Upper lobe of right lung (tissue), 1 donor: ENCODE measurements at places on chromosomes 1 and 21. TPM values are rescaled to one million over a fixed set of nuclear protein-coding genes. Genes with fewer than 3 reads are reported as not detected.
A peak's percentile ranks its signal among the peaks of the same experiment; 100 is the strongest.

DNA sequence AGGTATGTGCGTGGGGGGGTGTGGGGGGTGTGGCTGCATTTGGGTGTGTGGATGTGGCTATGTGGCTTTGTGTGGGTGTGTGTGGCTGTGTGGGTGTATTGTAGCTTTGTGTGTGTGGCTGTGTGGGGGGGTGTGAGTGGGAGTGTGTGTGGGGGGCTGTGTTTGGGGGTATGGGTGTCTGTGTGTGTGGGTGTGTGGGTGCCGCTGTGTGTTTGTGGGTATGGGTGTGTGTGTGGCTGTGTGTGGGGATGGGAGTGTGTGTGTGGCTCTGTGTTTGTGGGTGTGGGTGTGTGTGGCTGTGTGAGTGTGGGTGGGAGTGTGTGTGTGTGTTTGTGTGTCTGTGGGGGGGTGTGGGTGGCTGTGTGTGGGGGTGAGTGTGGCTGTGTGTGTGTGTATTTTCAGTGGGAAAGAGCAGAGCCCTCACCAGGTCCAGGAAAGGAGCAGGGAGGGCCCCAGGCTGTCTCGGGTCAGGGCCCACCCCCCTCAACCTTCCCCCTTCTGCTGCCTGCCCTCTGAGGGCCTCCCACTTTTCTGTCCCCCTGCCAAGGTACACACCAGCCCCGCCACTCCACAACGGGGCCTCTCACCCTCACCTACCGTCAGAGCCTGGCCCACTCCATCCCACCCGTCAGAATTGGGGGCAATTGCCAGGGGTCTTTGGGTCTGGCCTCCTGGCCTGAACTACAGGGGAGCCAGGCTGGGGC, 1.9 kb upstream of the COL8A2 start:
- peaks cover 9% of the 10 kb centered on the region for H3K4me1 ChIP-seq
- H3K27me3 ChIP-seq, result no peaks in the 10 kb centered on the region
- no peak for DNase-seq
- no peak overlapping the region for H3K4me3 ChIP-seq

GRCh38 chr1:156876281-156876680, 15.6 kb downstream of the NTRK1 start:
- H3K27me3 ChIP-seq, result peaks cover 5% of the 10 kb centered on the region
- H3K27ac ChIP-seq, result no peak overlapping the region
- H3K4me1 ChIP-seq, result no peaks in the 10 kb centered on the region
- H3K4me3 ChIP-seq, result no peak overlapping the region
- no peaks in the 10 kb centered on the region for H3K36me3 ChIP-seq
- DNase-seq, result no peak

- no peaks in the 10 kb centered on the region for H3K4me1 ChIP-seq
- no peak overlapping the region for H3K27ac ChIP-seq
- H3K36me3 ChIP-seq, result no peaks in the 10 kb centered on the region
- no peaks in the 10 kb centered on the region for H3K27me3 ChIP-seq
Measured at GRCh38 chr1:221543529-221544120, 198.3 kb downstream of the DUSP10 start.

S100A3 gene
- total RNA-seq, result 1.3 TPM

DNA sequence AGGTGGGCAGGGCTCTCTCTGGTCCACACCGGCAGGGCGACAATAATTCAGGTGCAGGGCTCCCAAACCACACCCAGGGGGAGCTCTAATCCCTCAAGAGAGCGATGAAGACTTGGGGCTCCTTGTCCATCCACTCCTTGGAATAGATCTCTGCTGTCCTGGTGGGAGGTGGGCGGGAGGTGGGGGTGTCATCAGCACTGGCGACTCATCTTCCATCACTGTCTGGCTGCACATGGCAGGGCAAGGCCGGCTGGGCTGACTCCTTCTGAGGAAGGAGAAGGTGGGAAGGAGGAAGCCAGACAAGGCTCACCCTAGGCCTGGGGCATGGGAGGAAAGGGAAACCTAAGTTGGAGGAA, 29.3 kb downstream of the TNNT2 start:
- no peak overlapping the region for H3K27ac ChIP-seq
- peak; percentile 67 for DNase-seq
- H3K27me3 ChIP-seq, result no peaks in the 10 kb centered on the region
- no peaks in the 10 kb centered on the region for H3K36me3 ChIP-seq
- no peak overlapping the region for H3K4me3 ChIP-seq
- no peaks in the 10 kb centered on the region for H3K4me1 ChIP-seq

DNA sequence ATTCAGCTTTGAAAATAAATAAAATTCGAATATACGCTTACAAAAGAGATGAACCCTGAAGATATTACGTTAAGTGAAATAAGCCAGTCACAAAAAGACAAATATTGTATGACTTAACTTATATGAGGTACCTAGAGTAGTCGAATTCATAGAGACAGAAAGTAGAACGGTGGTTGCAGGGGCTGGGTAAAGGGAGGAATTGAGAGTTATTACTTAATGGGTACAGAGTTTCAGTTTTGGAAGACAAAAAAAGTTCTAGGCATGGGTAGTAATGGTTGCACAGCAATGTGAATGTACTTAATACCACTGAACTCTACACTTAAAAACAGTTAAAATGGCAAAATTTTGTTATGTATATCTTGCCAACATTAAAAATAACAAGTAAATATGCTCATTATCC, 48.6 kb upstream of the ZNHIT6 start:
- no peaks in the 10 kb centered on the region for H3K4me1 ChIP-seq
- no peak overlapping the region for H3K4me3 ChIP-seq

ZNF669 gene
- 8.9 TPM for total RNA-seq

DNA sequence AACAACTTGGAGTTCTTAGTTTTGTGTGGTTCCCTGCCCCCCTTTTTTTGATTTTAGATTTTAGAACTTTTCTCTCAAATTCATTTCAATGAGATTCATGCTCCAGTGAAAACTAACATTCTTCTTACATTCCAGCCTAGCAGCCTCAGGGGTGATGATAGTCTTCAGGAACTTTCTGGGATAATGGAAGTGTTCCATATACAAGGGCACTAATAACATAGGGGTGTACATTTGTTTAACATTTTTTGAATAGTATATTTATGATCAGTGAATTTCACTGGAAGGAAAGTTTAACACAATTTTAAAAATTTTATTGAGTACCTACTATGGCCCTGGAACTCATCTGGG, 61.4 kb upstream of the ZNF648 start:
- no peaks in the 10 kb centered on the region for H3K27me3 ChIP-seq
- peaks cover 3% of the 10 kb centered on the region for H3K4me1 ChIP-seq
- no peak overlapping the region for H3K4me3 ChIP-seq
- DNase-seq, result no peak
- H3K27ac ChIP-seq, result no peak overlapping the region

GBP2 gene
- total RNA-seq, result 40.8 TPM

GRCh38 chr1:10217748-10218441, 7.5 kb downstream of the KIF1B start:
- H3K27me3 ChIP-seq, result no peaks in the 10 kb centered on the region
- H3K27ac ChIP-seq, result no peak overlapping the region
- H3K4me3 ChIP-seq, result no peak overlapping the region
- peaks cover 49% of the 10 kb centered on the region for H3K4me1 ChIP-seq
- no peak for DNase-seq

HIVEP3 gene
- 16.6 TPM for total RNA-seq

DNA sequence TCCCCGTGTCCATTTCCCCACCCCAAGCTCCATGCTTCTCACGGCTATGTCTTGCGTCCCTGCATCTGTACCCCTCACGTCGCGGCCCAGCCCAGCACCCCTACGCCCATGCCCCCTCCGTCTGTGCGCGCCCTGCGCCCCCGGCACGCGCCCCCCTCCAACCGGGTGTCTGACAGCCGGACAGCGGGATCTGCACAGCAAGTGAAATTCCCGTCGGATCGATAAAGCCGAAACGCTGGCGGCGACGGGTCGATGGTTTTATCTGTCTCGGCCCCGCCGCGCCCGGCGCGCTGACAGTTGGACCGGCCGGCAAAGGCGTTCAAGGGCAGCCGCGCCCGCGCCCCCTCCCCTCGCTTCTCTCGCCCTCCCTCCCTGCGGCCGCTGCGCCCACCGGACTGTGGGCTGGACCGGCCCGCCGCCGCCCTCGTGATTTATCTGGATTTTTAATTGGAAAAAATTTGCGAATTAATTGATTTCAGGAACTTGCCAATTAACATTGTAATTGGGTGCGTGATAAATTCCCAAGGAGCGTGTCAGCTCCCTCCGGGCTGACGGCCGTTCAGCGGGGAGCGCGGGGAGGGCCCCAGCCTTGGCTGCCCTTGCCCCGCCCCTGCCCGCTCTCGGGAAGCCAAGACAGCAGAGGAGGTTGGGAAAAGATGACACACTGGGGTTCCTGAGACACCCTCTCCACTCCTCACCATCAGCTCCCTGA, 57.1 kb downstream of the TMEM53 start:
- no peaks in the 10 kb centered on the region for H3K36me3 ChIP-seq
- no peak overlapping the region for H3K27ac ChIP-seq
- H3K4me3 ChIP-seq, result peak overlapping the region; percentile 21
- no peaks in the 10 kb centered on the region for H3K4me1 ChIP-seq
- no peaks in the 10 kb centered on the region for H3K27me3 ChIP-seq
- no peak for DNase-seq

GRCh38 chr1:247905910-247906503, 10.6 kb downstream of the OR2W3 start:
- H3K36me3 ChIP-seq, result no peaks in the 10 kb centered on the region
- H3K4me3 ChIP-seq, result peak overlapping the region; percentile 38
- no peaks in the 10 kb centered on the region for H3K27me3 ChIP-seq
- no peaks in the 10 kb centered on the region for H3K4me1 ChIP-seq
- DNase-seq, result no peak

- no peaks in the 10 kb centered on the region for H3K27me3 ChIP-seq
- H3K36me3 ChIP-seq, result no peaks in the 10 kb centered on the region
- no peak for DNase-seq
- H3K27ac ChIP-seq, result no peak overlapping the region
Measured at GRCh38 chr1:223466151-223466550, 72.9 kb downstream of the CCDC185 start.

DNA sequence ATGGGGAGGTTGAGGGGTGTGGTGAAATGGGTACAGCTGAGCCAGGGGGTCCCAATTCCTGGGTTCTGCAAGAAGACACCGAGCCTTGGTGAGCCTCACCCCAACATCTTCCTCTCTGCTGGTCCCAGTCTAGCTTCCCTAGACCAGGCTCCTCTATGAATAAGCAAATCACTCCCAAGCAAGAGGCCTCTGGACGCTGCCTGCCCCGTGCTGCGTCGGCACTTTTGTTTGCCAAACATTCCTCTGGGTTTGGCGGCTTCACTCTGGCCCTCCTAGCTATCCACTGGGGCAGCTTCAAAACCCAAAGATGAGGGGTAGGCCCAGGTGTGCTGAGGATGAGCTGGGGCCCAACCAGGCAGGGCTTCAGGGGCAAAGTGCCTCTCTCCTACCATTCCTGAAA, 137.1 kb upstream of the CD34 start:
- H3K4me3 ChIP-seq, result no peak overlapping the region
- peak overlapping the region; percentile 72 for H3K27ac ChIP-seq
- no peak for DNase-seq
- no peaks in the 10 kb centered on the region for H3K27me3 ChIP-seq

ZFYVE9 gene
- 23.9 TPM for total RNA-seq

DNA sequence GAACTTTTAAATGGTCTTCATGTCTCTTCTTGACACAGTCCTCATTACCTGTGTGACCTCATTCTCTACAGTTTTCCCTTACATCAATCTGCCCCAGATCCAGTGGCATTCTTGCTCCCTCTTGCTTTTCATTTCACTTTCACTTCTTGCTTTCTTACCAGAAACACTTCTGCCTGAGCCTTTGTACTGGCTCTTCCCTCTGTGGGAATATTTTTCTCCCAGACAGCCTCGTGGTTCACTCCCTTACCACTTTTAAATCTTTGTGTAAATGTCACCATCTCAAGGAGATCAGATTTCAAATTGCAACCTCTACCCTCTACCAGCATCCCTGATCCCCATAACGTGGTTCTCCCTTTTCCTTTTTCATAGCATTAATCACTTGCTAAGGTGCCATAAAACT, 73.2 kb downstream of the DISC1 start:
- no peak overlapping the region for H3K27ac ChIP-seq
- no peaks in the 10 kb centered on the region for H3K27me3 ChIP-seq
- no peaks in the 10 kb centered on the region for H3K36me3 ChIP-seq
- DNase-seq, result no peak

- no peaks in the 10 kb centered on the region for H3K36me3 ChIP-seq
- no peak for DNase-seq
- no peaks in the 10 kb centered on the region for H3K27me3 ChIP-seq
- no peak overlapping the region for H3K27ac ChIP-seq
- H3K4me3 ChIP-seq, result no peak overlapping the region
- H3K4me1 ChIP-seq, result no peaks in the 10 kb centered on the region
Measured at GRCh38 chr1:225113265-225113664, 183.8 kb downstream of the DNAH14 start.

GRCh38 chr1:94067196-94067595, 53.8 kb downstream of the ABCA4 start:
- H3K36me3 ChIP-seq, result no peaks in the 10 kb centered on the region
- no peak for DNase-seq
- H3K4me1 ChIP-seq, result peaks cover 42% of the 10 kb centered on the region
- H3K27me3 ChIP-seq, result no peaks in the 10 kb centered on the region
- peak overlapping the region; percentile 31 for H3K27ac ChIP-seq
- H3K4me3 ChIP-seq, result no peak overlapping the region

- no peak overlapping the region for H3K27ac ChIP-seq
- H3K27me3 ChIP-seq, result no peaks in the 10 kb centered on the region
- H3K4me3 ChIP-seq, result no peak overlapping the region
- no peaks in the 10 kb centered on the region for H3K4me1 ChIP-seq
Measured at GRCh38 chr1:57142169-57142568, 176.4 kb upstream of the C8B start.

- no peak for DNase-seq
- H3K27ac ChIP-seq, result no peak overlapping the region
- peaks cover 12% of the 10 kb centered on the region for H3K4me1 ChIP-seq
- no peaks in the 10 kb centered on the region for H3K36me3 ChIP-seq
- H3K4me3 ChIP-seq, result no peak overlapping the region
Measured at GRCh38 chr21:29176471-29177120, 46.2 kb downstream of the MAP3K7CL start.

GRCh38 chr1:116329524-116330341, 43.3 kb upstream of the ATP1A1 start:
- peaks cover under 1% of the 10 kb centered on the region for H3K4me1 ChIP-seq
- no peaks in the 10 kb centered on the region for H3K36me3 ChIP-seq
- H3K27ac ChIP-seq, result peak overlapping the region; percentile 55
- H3K27me3 ChIP-seq, result no peaks in the 10 kb centered on the region
- DNase-seq, result no peak

DNA sequence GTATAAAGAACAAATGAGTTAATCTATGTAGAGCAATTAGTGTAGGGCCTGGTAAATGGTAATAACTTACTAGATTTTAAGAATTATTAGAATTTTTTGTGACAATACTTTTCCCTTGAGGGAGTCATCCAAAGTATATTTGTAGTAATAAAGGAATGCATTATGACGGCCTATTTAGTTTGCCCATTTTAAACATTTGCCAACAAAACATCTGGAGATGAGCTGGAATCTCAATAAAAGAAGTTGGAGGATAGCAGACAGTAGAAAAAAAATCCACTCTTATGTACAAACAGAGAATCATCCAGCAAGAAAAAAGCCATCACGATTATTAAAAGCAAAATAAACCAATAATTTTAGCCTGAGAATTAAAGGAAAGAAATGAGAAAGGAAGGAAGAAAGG, 567.3 kb upstream of the ADAMTS5 start:
- H3K36me3 ChIP-seq, result no peaks in the 10 kb centered on the region
- H3K27me3 ChIP-seq, result no peaks in the 10 kb centered on the region
- no peak for DNase-seq
- H3K27ac ChIP-seq, result no peak overlapping the region
- no peak overlapping the region for H3K4me3 ChIP-seq
- H3K4me1 ChIP-seq, result no peaks in the 10 kb centered on the region

- no peak for DNase-seq
- peak overlapping the region; percentile 82 for H3K4me3 ChIP-seq
- H3K27me3 ChIP-seq, result no peaks in the 10 kb centered on the region
- H3K36me3 ChIP-seq, result no peaks in the 10 kb centered on the region
Measured at GRCh38 chr1:168135116-168135920, 1.4 kb downstream of the GPR161 start.
